ENCODE measurements at places on chromosomes 4 and X.

- DNase-seq, result no peak
Measured at GRCh38 chrX:129557844-129558480, 17.9 kb downstream of the OCRL start.

DNA sequence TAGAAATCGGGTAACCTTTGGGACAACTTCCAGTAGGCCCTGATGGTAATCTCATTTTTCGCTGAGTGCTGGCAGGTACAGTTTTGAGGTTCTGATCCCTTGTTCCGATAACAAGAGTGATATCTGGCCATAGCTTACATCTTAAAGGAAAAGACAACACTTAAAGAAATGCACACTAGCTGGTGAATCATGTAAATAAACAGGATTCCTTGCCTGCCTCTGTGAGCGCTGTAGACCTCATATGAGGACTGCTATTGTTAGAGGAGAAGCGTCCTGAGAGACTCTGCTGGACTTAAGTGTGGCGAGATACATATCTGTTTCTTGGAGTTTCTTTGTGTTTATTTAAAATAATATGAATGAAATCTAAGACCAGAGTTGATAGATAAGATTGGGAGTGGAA is 149.3 kb upstream of the SLC4A4 start:
- DNase-seq, result no peak

DNA sequence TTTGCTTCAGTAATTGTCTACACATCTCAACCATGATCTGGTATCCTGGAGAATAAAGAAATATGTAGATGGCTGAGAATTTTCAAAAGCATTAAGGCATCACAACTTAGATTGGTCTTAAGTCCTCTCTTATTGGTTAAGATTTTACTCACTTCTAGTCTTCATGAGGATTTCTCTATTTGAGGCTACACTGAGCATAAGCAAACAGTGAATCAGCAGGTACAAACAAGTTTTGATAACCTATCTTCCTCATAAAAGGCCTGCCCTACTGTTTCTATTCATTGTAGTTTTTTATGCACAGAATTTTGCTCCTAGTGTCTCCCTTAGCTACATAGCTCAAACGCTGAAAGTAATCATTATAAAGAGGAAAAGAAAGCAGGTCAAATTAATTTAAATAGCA is 460.7 kb upstream of the RPS6KA3 start:
- DNase-seq, result no peak

DNA sequence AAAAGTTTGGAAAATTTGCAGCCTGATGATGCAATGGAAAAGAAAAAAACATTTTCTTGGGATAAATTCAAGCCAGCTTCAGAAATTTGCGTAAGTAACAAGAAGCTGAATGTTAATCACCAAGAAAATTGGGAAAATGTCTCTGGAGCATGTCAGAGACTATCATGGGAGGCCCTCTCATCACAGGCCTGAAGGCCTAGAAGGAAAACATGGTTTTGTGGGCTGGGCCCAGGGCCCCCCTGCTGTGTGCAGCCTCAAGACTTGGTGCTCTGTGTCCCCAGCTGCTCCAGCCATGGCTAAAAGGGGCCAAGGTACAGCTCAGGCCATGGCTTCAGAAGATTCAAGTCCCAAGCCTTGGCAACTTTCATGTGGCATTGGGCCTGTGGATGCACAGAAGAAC is 1049.8 kb upstream of the GRIA3 start:
- no peak for DNase-seq

DNA sequence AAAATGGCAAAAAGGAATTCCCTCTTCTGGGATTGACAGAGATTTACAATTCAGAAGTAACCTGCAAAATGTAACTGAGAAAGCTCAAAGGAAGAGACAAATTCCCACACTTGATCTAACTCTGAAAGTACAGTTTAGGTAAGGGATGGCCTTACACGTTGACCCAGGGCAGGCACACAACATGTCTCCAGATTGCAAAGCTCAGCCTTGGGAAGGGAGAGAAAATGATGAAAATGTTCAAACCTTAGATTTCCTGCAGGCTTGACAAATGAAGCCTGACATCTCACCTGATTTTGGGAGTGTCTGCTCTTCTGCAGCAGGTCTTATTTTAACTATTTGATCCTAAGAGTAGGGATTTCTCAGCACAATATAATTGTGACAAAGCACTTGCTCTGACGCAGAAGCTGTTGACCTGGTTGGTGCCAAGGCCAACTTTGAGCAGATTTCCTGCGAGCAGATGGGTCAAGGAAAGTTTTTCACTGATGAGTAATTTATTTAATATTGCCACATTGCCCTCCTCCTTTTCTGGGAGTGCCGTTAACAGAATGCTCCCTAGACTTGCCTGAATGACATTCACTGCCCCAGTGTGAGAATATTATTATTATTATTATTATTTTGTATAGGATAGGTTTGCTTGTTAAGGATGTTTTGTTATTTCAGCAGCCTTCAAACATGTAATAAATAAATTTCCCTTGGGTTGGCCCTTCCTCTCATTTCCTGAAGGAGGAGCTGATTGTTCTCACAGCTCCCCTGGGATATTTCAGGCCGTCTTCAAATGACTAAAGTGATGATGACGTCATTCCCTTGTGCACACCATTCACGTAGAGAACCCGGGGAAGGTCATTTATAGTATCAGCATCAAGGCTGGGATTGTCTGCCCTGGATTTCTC is 157.1 kb downstream of the VEGFC start:
- no peak for DNase-seq

- DNase-seq, result no peak
Measured at GRCh38 chrX:153870791-153871360, 15.1 kb downstream of the L1CAM start.

DNA sequence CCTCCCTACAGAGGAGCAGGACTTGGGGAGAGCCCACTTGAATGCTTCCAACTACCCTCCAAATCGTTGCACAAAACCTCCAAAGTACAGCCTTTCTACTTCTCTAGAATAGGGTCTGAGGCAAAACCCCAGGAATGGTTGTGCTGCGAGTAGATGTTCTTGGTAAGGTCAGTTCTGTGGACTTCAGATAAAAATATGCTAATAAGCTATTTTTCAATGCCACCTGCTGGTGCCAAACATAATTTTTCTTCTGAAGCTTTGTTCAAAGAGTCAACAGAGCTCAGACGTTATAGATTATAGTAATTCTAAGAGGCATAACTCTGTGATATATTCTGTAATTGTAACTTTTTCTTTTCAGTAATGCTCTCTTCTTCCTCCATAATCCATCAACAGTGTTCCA is 425.7 kb downstream of the GPAT3 start:
- no peak for DNase-seq

GRCh38 chr4:186602978-186603377 is 47.6 kb upstream of the MTNR1A start:
- DNase-seq, result no peak

DNA sequence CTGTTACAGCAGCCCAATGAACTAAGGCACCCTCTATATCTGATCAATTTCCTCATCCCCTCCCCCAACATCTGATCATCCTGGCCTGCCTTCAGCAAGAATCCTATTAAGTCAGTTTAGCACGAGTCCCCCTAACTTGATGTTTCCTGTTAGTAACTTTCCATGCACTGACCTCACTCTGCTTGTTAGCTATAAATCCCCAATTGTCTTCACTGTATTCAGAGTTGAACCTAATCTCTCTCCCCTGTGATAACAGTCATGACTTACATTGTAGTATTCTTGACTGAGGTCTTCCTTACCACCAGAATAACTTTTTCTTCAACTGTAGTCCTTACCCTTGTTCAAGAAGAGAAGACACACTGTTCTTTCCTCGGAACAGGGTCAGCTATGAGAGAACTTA is 8.5 kb downstream of the ANXA5 start:
- DNase-seq, result no peak

DNA sequence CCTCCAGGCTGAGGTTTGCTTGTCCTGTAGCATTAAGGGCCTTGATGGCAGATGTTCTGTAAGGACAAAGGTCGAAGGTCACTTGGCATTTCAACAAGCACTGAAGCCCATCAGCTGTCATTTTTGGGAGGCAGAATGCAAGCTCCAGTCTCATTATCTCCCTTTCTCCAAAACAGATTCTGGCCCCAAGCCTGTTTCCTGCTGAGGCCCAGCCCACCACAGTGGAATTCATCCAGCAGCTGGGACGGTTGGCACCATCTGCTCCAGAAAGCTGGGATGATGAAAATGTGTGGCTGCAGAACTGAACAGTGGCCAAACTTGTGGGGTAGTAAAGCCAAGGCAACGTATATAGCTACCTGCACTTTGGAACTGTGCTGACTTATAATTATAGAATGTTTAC is 17.7 kb upstream of the PPEF2 start:
- no peak for DNase-seq

- DNase-seq, result no peak
Measured at GRCh38 chr4:146214238-146214637, at the start of gene REELD1. Gene REELD1 (plus strand): TSS chr4:146214538. CDS start chr4:146216953, 2,415 bp downstream.

DNA sequence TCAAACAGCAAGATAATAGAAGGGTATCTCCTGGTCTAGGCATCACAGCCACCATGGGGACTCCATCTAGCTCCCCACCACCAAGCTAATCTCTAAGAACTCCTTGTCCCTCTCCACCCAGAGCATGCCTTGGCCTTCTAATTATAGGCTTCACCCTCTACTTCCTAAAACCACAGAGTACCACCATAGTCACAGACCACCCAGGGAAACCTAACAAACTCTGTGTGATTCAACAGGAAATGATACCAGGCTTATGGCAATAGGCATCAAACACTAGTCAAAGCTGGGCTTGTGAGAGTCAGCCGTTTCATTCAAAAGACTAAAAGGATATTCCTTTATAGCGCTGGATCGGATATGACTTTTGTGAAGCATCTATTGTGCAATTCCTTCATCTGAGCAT is 91.5 kb upstream of the NALF2 start:
- no peak for DNase-seq

DNA sequence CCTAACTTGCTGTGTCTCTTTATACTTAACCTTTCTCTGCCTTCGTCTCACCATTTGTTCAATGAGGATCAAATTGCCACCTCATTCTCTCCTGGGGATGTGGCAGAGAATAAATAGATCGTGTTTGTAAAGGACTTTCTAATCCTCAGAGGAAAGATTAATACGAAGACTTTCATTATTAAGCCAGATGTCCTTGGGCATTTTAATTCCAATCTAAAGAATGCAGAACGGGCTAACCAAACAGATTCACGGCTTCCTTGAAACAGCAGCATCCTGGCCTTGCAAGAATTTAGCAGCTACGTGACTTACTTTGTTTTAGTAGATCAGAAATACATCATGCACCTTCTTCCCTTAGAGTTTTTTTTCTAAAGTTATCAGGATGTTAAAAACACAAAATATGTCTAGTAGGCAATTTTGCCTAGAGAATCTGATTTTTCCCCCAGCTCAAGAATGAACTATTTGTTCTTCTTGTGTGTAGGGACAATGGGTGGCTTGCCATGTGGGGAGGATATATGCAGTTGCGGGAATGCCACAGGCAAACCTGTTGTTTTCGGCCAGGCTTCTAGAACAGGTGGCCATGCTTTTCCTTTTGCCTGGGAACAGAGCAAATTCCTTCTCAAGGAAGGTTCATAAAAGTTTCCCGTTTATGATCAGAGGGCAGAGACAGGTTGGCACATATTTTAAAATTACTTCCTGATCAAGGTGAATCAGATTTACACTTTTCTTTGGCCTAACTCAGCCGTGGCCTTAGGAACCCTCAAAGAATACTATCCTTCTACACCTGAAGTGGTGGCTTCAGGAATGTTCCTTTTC is 3.0 kb downstream of the MID1 start:
- no peak for DNase-seq

- no peak for DNase-seq
Measured at GRCh38 chrX:139186991-139187390, 343.5 kb upstream of the F9 start.

DNA sequence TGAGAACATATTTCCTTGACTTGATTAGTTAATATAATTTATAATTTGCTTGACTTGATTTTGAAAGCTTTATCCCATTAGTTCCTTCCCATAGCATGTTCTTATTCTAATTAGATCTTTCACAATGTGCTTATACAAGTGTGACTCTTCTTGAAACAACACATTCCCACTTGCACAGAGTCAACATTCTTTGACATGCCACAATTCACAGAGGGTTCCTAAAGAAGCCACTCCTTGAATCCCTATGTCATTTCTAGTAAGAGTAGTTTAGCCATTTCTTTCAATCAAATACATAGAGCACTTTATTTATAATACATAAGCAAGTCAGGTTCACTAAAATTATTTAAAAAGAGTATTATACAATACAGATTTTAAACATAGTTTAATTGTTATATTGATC is 228.9 kb upstream of the GRID2 start:
- no peak for DNase-seq

GRCh38 chr4:166078383-166078782 is 205.3 kb downstream of the TLL1 start:
- DNase-seq, result no peak

- DNase-seq, result no peak
Measured at GRCh38 chrX:78092296-78092695, 11.8 kb upstream of the PGK1 start.

DNA sequence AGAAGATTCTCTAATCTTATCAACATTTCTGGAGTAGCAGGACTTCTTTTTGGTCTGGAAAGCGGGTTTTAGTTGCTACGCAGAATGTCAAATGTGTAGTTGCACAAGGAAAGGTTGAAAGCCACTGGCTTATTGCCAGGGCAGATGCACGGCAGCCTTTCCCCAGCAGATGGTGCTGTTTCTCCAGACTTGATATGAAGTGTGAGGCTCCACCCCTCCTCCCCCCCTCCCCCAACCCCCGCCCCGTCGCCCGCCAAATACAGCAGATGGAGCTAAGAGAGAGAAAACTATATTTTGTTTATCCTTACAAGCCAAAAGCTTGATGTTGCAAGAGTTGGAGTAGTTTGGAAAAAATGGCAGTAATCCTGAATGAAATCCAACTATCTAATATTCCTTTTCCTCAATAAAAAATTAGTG is 32.0 kb downstream of the ENOPH1 start:
- DNase-seq, result peak; percentile 90

DNA sequence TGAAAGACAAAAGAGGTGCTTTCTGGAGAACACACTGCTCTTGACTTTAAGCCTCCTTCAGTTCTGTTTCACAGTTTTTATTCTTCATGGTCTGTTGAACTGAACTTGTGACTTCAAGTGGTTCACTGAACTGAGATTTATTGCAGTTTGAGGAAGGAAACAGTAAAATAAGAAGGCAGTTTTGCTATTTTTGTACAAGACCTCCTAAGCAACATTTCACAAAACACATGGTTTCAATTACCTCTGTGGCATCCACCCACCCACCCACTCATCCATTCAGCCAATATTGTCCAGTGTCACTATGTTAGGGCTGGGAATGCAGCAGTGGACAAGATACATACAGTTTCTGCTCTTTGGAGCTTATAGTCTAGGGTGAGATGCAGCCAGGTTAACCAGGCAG is 131.3 kb downstream of the IL1RAPL2 start:
- no peak for DNase-seq

DNA sequence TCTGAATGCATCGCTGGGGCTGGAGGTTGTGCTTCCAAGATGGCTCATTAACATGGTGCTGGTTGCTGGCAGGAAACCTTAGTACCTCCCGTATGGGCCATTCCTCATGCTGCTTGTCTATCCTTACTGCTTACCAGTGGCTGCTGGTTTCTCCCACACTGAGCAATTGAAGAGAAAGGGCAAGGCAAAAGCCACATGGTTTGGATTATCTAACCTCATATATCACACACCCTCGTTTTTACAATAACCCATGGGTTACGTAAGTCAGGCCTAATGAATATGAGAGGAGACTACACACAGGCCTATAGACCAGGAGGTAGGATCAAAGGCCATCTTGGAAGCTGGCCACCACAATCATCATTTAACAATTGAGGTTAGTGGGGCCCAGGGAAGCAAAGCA is 141.8 kb upstream of the EDNRA start:
- DNase-seq, result no peak

GRCh38 chr4:1239141-1239949 is 9.6 kb downstream of the CTBP1 start:
- no peak for DNase-seq
